ENCODE measurements at places on chromosomes 13 and 19.

- no peak for DNase-seq
These were observed 47.0 kb downstream of the ESD start for GRCh38 chr13:46749951-46750350.

GRCh38 chr19:5911366-5911765, 2.7 kb upstream of the CAPS start:
- no peak for DNase-seq

GRCh38 chr19:21022996-21023395, 2.5 kb downstream of the ZNF430 start:
- no peak for DNase-seq

DNA sequence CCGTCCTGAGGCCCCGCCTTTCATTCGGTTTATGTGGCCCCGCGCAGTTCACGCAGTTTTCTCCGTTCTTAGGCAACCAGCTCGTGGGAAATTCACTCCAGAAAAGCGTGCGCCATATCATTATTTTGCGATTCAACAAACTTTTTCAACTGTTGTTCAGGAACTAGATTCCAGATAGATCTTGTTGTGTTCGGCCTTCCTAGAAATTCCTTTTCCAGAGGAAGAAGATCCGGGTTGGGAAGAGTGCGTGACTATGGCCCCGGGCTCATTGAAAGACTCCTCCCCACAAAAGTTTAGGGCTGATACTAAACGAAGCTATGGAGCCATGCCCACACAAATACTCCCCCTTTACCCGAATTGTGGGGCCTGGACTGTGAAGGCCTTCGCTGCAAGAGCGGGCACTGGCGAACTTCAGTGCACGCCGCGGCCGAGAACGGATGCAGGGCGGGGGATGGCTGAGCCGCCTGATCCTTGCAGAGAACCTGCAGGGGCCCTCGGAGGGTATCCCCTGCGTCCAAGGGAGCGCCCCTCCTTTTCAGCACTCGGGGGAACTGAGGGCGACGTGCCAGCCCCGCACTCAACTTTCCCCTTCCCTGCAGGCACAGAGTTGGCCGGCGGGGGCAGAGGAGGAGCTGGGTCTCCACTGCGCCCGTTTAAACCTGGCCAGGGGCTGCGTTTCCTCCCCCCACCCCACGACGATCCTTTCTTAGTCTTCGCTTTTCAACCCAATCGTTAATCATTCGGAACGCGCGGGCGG, 904 bp upstream of the SOX1 start:
- no peak for DNase-seq

DNA sequence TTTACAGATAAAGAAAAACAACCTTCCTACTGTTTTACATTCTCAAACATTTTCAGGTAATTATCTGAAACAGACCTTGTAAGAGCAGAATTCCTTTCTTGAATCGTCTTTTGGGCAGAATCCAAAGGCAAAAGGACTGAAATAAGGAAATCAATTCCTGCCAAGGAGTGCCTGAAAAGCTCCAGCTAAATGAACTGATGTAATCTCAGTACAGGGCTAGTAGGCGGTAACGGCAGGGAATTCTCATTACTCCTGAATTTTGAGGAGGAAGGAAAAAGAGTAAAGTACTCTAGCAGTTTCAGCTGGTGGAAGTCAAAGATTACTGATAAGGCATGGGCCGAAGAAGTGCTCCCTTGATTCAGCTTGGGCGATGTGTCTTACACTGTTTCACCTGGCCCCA, 168.4 kb downstream of the PCDH9 start:
- DNase-seq, result no peak

DNA sequence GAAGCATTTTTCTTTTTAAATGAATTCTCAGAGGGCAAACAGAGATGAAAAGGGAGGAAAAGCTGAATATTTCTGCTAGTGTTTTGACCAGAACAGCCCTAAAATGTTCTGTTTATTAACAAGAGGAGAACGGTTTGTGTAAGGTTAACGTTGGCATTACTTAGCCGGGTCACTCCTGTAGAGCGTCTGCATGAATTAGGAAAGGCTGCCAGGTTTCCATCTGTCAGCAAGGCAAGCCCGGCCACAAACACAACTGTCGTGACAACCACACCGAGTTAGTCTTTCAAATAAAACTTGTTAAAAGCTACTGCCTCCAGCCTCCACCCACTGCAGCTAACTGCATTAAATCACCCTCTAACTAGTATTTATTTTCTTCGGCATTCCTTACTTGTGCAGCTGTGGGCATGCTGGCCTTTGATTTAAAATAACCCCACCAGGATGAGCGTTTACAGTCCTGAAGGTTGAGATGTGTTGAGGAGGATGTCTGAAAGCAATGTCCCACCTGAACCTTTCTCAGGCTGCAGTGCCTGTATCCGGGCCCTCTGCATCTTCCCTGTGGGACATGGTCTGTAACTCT, 527.9 kb downstream of the FGF9 start:
- no peak for DNase-seq

- DNase-seq, result no peak
These were observed 121.7 kb upstream of the MAB21L1 start for GRCh38 chr13:35598233-35598632.

- DNase-seq, result no peak
These were observed 184.1 kb downstream of the USP12 start for GRCh38 chr13:26987486-26988013.

- no peak for DNase-seq
These were observed 22.9 kb downstream of the TNFRSF19 start for GRCh38 chr13:23593148-23593547.

GRCh38 chr19:1923319-1923718, 17.7 kb upstream of the CSNK1G2 start:
- DNase-seq, result no peak
